ENCODE measurements at places on chromosomes 3 and 15. TPM values are rescaled to one million over a fixed set of nuclear protein-coding genes. Genes with fewer than 3 reads are reported as not detected.
A peak's percentile ranks its signal among the peaks of the same experiment; 100 is the strongest.

DNA sequence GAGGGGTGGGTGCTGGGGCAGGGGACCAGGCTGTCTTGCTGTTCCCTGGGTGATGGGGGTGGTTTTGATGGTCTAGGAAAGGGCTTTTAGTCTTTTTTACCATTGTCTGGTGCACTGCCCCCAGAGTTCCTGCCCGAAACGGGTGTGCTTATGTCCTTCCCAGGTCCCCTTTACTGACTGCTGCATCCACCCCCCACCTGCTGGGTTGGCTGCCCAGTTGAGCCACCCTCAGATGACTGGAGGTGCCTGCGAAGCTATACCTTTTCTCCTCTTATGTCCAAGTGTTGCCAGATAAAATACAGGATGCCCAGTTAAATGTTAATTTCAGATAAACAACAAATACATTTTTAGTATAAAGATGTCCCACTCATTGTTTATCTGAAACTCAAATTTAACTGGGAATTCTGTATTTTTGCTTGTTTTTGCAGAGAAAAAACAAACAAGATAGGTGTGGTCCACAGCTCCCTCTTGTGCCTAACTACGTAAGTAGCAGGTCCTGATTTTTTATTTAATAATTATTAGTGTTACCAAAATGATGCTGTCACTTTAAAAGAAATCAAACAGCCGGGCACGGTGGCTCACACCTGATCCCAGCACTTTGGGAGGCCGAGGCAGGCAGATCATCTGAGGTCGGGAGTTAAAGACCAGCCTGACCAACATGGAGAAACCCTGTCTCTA is 6.1 kb upstream of the RPP14 start:
- no peak for DNase-seq

DNA sequence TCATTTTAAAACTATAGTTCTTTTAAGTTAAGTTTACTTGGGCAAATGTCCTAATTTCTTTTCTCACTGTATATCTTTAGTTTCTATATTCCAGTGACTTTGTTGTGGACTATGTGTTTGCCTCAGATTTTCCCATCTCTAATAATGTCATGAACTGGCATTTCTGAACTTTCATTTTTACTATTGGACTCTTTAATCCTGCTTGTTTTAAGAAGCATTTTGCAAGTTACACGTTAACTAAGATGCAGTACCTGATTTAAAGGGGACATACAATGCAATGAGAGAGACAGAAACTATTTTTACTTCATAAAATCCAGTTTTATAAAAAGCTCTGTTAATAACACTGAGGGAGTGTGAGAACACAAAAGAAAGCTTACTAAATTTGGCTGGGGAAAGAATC is 58.6 kb upstream of the PHLDB2 start:
- no peak for DNase-seq

DNA sequence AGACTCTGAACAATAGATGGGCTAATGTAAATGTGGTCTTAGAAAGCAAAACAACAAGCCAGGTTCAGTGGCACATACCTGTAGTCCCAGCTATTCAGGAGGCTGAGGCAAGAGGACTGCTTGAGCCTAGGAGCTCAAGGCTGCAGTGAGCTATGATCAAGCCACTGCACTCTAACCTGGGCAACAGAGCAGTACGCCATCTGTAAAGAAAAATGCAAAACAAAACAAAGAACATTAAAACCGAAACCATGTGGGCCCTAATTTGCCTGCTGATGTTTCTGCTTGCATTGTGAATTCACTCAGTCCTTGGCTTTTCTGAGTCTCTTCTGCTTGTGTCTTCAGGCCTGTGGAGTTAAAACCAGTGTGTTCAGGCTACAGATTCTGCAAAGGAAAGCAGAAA is 56.7 kb downstream of the CCNL1 start:
- DNase-seq = peak; percentile 49

- no peak for DNase-seq
Observed at GRCh38 chr3:62363275-62363674, 10.1 kb downstream of the FEZF2 start.

GRCh38 chr3:151146731-151147091 is 56.3 kb downstream of the GPR171 start:
- DNase-seq = no peak

DNA sequence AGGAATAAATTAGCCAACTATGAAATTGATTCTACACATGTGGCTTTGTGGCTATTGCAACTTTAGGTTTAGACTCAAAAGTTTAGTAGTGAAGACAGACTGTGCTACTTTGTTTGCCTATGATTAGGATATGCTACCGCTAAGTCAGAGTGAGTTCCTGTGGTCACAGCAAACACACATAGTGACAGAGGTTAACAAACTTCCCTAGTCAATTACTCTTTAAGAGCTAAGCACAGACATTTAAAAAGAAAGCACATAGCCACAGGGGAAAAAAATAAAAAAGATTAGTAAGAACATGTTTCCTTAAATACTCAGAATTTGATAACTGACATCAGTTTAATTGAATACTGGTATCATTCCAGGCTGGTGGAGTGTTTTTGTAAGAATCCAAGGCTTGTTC is 207.1 kb downstream of the GBE1 start:
- no peak for DNase-seq

DNA sequence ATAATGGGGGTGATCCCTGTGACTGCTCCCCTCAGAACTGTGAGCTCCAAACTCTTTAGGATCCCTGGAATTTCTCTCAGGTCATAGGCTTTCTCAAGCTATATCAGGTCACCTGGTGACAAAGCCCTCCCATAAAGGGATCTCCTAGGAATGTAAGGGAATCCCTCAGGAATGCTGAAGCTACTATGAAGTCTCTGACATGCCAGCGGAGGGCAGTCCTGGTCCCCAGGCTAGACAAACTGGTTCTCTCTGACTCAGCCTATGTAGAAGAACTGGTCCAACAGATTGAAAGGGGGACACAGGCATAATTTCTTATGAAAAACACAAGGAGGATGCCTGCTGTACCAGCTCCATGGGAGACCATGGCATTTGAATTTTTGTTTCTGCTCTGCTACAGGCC is 6.7 kb downstream of the LPCAT4 start:
- DNase-seq = no peak

DNA sequence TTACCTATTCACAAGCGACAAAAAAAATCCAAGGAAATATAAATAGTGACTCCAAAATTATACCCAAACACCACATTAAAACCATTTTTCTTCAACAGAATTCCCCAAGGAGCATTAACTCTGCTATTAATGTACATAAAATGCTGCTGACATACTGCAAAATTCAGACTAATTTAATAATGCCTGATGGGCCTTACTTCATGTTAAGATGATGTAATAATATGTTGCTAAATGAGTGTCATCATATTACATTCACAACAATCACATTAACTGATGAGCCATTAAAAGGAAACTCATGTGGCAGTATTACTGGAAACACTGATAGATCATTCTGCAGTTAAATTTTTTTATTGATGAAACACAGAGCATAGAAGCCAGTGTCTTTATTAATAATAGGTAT is 204.9 kb upstream of the CGNL1 start:
- DNase-seq = no peak

DNA sequence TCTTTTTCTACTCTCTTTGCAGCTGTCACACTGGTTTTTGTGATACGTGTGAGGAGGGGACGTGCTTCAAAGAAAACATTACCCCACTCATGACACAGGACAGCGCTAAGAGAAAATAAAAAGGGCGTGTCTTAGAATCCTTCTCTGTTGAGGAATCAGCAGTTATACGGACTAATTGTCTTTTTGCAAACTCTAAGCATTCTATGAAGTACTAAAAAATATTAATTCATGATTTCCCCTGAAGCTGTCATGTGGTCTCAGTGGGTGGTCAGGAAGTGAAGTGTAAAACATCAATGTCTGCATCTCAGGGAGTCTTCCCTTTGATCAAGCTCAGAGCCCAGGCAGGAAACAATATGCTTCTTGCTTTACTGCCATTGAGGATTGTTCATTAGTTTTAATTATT is 117.5 kb upstream of the CRBN start:
- no peak for DNase-seq

GRCh38 chr15:42832576-42832975 is 88.0 kb downstream of the TTBK2 start:
- DNase-seq = no peak

DNA sequence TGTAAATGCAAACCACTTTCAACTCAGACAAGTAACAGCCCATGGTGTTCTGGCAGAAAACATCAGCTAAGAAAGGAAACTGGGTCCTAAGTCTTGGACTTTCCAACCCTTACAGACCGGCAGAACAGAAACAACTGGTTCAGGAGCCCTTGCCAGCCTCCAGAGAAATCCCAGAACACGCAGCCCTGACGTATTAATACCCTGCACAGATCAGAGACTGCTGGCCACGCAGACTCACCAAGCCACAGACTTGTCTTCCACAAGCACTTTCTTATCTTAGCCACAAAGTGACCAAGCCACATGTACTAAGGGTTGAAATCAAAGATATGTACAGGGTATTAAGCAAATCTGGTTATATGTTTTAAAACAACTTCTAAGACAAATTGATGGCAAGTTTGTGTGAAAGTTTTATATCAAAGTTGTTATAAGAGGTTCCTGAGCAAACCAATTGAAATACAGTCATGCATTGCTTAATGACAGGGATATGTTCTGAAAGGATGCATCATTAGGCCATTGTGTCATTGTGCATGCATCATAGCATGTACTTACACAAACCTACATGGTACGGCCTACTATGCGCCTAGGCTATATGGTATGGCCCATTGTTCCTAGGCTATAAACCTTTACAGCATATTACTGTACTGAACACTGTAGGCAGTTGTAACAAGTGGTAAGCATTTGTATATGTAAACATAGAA is 36.8 kb downstream of the BTD start:
- no peak for DNase-seq

- DNase-seq = no peak
Observed at GRCh38 chr3:14900881-14901873, 46.2 kb upstream of the NR2C2 start.

DNA sequence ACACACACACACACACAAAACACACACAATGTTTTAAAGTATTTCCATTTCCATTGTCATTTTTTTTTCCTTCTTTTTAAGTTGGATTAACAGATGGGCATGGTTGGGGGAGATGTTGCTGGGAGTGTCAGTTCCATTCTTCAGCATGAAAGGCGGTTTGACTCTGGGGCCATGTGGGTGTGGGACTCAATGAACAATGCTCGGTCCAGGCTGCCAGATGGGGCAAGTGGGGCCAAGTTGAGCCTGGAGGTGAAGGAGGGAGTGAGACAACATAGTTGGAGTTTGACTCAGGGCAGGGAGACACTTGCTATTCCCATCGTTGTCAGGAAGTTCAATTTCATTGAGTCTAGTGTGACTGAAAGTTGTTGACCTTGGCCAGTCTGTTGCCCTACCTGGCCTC is 125.3 kb downstream of the TLE3 start:
- DNase-seq = no peak

DNA sequence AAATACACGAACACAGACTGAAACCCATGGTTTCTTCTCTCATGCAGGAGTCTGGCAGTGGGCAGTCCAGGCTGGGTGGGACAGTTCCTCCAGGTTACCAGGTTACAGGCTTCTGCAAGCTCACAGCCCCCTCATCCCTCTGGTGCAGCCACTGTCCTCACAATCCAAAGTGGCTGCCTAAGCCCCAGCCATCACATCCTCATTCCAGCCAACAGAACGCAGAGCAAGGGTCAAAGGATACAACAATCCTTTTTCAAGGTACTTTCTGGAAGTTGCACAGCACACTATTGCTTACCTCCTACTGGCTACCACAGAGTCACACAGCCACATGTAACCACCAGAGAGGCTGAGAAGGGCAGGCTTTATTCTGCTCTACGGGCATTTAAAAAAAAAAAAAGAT is 154.6 kb downstream of the NUP210 start:
- DNase-seq = no peak

- no peak for DNase-seq
Observed at GRCh38 chr15:24933716-24934115, 21.1 kb upstream of the SNRPN start.

DNA sequence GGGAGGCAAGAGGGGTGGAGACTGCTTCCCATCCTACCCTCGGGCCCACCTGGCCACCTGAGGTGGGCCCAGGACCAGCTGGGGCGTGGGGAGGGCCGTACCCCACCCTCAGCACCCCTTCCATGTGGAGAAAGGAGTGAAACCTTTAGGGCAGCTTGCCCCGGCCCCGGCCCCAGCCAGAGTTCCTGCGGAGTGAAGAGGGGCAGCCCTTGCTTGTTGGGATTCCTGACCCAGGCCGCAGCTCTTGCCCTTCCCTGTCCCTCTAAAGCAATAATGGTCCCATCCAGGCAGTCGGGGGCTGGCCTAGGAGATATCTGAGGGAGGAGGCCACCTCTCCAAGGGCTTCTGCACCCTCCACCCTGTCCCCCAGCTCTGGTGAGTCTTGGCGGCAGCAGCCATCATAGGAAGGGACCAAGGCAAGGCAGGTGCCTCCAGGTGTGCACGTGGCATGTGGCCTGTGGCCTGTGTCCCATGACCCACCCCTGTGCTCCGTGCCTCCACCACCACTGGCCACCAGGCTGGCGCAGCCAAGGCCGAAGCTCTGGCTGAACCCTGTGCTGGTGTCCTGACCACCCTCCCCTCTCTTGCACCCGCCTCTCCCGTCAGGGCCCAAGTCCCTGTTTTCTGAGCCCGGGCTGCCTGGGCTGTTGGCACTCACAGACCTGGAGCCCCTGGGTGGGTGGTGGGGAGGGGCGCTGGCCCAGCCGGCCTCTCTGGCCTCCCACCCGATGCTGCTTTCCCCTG is 2.2 kb upstream of the FES start:
- DNase-seq = no peak

DNA sequence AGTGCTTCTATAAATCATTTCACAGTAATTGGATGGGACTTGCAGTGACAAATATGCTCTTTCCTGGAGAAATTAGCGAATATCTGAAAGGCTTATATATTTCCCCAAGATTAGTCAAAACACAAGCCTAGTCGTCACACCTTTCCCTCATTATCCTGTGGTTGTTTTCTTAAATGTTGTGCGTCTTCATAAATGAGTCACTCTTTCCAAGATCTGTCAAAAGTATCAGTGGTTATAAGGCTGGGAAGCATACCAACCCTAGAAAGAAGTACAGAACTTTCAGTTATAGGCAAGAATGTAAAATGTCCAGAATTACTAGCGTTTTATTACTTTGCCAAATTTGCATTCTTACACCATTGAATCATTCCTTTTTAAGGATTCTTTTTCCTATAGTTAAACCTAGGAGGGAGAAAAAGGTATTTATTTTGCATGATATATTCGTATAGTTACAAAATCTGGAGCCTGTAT is 33.6 kb downstream of the TMEM212 start:
- DNase-seq = no peak

MBD4 gene
- total RNA-seq = 52.0 TPM

TBCCD1 gene
- 17.5 TPM for total RNA-seq

TRPC1 gene
- 2.1 TPM for total RNA-seq

CFAP20DC gene
- total RNA-seq = 1.4 TPM

MNS1 gene
- 0.44 TPM for total RNA-seq

SPINK8 gene
- total RNA-seq = not detected

SNURF gene
- total RNA-seq = 23.3 TPM

Measured in activated CD8-positive, alpha-beta memory T cell treated with anti-CD3 and anti-CD28 coated beads, Interleukin-2, amount 10 ng/mL, durations not matched to agents 7 days and 5 days (primary cell).